Activated T-cell treated with anti-CD3 and anti-CD28 coated beads, Interleukin-2, amount 50 U/mL, for 48 hours (primary cell): ENCODE measurements at places on chromosomes 12 and 14.

DNA sequence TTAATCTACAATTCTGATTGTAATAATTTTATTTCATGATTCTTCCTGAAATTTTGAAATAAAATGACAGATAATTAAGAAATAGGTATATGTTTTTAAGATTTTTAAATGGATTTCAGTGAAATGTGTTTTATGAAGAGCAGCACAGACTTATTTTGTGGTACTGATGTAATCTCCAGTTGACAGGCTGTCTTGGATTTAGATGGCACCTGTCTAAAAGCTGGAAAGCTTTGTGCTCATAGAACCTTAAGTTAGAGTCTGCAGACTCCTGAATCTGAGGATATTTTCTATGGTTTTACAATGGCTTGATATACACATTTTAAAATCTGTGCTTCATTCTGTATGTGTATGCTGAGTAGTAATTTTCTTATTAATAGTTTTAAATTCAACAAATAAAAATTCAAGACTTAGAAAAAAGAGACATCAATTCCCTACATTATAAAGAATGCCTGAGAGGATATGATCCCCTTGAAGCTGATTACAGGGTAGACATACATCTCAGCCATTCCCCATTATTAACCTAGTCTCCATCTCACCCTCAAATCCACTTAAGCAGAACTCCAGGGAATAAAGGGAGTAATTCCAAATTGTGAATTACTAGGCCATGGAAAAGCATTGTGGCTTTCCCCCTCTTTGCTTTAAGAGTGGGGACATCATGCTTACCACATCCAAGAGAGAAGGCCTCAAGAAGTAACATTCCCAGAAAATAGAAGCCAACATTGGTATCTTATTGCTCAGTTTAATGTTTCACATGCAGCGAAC lies 33.7 kb upstream of the ACSS3 start:
- DNase-seq: no peak

- DNase-seq: no peak
Measured at GRCh38 chr12:76240281-76240680, 107.9 kb downstream of the BBS10 start.

- no peak for DNase-seq
Measured at GRCh38 chr14:95164506-95164905, 7.2 kb upstream of the DICER1 start.

- DNase-seq: no peak
Measured at GRCh38 chr14:20698934-20699333, 10.4 kb downstream of the ANG start.
